DMS153 (cell line): ENCODE measurements at places on chromosomes 4 and X.
A peak's percentile ranks its signal among the peaks of the same experiment; 100 is the strongest.

DNA sequence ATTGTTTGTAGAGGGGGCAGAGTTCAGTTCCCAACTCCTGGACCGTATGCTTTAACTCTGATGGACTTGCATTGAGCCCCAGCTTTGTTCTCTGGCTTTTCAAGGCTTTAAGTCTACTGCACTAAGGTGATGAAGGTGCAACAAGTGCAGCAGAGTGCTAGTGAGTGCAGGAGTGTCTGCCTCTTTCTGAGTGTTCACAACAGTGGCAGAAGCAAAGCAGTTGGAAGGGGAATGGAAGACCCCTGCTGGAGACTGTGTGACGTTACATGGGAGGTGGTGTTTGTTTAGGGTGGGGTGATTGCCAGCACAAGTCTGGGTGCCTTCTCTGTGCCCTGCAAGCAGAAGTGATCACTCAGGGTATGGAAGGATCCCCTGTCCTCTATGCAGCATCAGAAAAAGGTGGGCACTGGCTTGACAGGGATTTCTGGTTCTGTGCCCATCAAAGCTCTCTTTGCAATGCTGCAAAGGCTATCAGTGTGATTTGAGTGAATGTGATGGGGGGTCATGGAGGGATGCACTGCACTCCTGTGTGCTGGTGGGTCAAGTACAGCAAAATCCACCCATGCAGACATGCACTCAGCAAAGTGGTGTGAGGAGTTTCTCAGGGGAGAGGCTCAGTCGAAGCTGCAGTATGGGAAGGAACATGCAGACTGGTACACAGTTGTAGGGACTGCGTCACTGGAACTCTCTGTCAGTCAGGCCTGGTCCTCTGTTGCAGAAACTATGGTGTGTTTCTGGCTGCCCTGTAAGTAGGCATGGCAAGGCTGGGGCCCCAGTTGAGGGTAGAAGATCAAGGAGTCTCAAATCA lies 70.9 kb upstream of the UGT2B7 start:
- DNase-seq: peak; percentile 2

- DNase-seq: no peak
Observed at GRCh38 chrX:131237363-131237762, 51.7 kb downstream of the IGSF1 start.

DNA sequence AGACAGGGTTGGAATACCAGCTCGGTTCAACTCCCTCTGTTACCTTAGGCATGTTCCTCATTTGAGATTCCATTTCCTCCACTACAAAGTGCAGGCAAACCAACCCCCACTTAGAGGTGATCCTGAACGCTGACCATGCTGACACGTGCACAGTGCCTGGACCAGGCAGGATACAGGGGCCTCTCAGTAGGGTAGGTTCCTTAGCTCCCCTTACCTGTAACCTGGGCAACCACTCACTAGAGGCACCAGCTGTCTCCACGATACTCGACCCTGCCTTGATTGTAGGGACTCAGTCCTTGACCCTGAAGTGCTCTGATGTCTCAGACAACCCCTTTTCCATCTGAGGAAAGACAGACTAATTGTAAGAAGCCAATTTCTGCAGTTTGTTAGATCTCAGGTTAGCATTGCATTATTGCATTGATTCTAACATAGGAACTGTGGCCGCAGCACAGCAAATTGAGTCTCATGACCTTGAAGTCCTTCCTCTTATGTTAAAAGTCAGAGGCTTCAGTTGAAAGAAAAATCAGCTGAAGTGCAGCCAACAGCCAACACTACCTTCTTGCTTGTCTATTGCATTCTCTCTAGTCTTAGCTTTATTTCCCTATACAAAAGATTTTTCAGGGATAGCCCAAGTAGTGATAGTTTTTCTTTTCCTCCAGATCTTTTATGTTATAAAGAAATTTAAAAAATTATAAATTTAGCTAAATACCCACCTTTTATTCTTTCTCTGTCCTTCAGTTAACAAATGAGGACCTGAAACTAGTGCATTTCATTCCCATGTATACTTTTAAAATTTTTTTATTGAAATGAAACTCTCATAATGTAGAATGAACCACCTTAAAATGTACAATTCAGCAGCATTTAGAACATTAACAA lies 11.2 kb upstream of the C1QTNF7 start:
- no peak for DNase-seq

GRCh38 chr4:40525752-40526598 lies 103.7 kb downstream of the RBM47 start:
- no peak for DNase-seq

DNA sequence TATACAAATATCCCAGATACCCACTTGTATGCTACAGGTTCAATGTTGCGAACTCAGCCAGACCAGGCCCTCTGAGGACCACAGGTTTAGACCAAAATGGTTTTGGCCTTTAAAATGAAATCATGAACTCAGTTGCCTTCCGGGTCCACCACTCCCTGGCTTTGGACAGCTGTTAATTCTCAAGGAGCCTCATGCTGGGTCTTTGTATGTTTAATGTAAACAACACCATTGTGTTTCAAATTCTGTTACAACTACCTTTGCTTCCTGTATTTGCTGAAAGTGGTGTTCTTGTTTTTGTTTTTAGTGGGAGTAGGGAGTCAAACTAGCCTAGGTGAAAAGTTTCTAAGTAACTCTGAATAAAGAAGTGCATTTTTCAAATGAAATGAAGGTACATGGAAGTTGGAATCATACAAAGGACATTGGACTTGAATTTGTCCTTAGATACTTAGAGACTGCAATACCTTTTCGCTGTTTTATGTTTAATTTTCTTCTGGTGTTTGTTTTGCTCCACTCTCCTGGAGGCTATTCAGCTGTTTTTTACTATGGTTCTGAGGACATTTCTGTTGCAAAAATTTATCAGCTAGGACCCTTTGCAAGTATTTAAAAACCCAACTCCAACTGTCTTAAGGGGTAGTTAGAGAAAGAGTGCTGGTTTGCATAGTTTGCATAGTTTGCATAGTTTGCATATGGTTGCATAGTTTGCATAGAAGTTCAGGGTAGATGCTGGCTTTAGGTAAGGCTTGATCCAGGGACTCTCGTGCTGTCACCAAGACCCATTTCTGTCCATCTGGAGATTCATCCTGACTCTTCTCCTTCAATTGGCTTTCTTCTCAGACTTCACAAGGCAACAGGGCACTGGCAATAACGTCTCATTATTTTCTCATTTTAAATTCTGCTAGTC lies 70.1 kb downstream of the MID1IP1 start:
- DNase-seq: peak; percentile 10

GRCh38 chrX:151789179-151789800 lies 54.7 kb downstream of the CNGA2 start:
- DNase-seq: no peak

DNA sequence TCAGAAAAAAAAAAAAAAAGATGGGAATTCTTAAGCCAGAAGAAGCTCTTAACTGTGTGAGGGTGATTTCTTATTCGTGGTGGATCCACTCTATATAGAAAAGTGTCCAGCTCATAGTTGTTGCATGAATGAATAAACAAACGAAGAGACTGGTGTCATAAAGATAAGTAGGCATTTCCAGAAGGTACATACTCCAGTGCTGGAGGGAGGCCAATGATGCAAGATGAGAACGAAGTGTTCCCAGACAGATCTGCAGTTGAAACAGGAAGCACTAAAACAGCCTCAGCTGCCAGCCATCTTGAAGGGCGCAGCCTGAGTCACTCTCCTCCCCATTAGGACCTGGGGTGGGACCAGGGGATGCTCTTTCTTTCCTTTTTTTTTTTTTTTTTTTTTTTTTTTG lies 47.4 kb upstream of the HOPX start:
- peak; percentile 90 for DNase-seq

- no peak for DNase-seq
Observed at GRCh38 chr4:151968643-151969042, 207.8 kb upstream of the GATB start.

DNA sequence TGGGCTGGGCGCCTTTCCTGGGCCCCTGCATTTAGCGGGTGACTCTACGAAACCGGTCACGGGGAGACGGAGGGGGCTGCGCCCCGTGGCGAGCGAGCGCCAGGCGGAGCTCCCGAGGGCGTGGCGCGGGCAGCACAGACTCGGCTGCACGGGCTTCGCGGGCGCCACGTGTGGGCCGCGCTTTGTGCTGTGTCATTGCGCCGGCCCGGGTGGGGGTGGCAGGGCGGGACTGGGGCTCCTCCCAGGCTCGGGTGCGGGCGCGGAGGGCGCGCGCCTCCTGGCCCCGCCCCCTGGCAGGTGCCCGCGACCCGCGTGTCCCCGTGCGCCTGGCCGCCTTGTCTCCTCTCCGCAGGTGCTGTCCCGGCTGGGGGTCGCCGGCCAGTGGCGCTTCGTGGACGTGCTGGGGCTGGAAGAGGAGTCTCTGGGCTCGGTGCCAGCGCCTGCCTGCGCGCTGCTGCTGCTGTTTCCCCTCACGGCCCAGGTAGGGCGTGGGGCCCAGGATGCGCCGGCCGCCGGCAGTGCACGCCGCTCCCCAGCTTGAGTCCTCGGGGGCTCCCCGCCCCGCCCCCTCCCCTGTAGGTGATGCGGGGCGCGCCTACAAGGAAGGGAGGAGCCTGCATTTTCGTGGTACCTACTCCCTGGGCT lies 651 bp downstream of the UCHL1 start:
- DNase-seq: peak; percentile 17

DNA sequence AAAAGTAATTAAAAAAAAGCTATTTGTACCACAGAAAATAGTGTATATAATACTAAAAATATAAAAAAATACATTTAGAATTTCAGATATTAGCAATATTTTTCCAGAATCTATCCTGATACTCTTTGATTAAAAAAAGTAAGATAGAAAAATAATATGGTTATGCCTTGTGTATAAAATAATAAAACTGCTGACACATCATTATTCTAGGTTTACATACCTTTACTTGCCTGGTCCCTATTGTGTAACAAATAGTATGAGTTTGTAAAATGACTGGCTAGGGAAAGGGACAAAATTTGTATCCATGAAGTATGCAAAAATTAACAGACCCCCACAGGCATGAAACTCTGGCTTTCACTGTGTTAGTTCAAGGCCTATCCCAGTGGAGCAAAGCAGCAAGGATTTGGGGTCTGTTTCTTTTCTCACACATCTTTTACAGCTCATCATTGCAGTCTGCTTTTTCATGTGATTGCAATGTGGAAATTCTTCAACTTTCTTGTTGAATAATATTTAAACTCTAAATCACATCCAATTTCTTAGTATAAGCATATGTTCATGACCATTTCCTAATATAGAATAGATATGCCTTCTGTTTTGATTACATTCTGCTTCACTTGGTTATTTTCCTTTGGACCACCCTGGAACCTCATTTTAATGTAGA lies 136.7 kb upstream of the PCDH18 start:
- no peak for DNase-seq

DNA sequence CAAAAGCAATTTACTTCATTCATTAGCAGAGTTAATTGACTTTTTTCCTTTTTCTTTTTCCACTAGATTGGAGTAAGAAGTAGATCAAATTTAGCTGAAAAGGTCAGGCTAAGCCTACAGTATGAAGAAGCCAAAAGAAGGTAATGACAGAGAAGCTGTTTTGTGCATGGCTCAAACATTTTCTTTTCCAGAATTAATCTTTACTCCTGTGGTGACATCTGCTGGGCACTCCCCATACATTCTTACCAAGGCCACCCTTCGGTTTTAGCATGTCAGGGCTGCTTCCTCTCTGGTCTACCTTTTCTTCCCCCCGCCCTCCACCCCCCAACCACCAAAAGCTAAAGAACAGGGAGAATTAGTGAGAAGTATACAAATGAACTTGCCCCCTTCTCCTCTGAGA lies 70.2 kb downstream of the CLDN22 start:
- peak; percentile 53 for DNase-seq

- DNase-seq: no peak
Observed at GRCh38 chr4:40531636-40532023, 98.0 kb downstream of the RBM47 start.

DNA sequence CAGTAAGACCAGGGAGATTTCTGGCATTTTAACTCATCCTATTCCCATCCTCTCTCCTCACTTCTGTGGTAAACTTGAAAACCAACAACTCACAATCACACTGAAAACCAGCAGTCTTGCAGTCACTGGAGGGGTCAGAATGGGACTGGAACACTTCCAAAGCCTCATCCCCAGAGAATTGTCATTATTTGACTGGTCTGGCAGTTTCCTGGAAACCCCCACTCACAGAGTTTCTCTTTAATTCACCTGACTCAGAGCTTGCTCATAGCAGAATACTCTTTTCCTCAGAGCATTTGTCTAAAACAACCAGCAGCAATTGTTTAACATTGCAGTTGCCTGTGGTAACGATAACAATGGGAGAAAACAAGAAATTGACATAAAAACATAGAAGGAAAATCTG lies 7.3 kb upstream of the RAB9B start:
- no peak for DNase-seq

- peak; percentile 63 for DNase-seq
Observed at GRCh38 chr4:127643791-127644190, 11.0 kb downstream of the INTU start.
